Activated CD4-positive, alpha-beta T cell treated with anti-CD3 and anti-CD28 coated beads, Interleukin-2, amount 10 ng/mL, durations not matched to agents 24 days and 14 days (primary cell): ENCODE measurements at places on chromosomes 2 and 18. TPM values are rescaled to one million over a fixed set of nuclear protein-coding genes. Genes with fewer than 3 reads are reported as not detected.

The LRRC30 gene
- total RNA-seq, result not detected in 2 replicates

The RGPD4 gene
- not detected in 2 replicates for total RNA-seq

The GRHL1 gene
- total RNA-seq, result 1.2 and 2.1 TPM in 2 replicates

The HJURP gene
- total RNA-seq, result 41.5 and 45.6 TPM in 2 replicates

The ITGAV gene
- total RNA-seq, result 6.9 and 8.1 TPM in 2 replicates

The EHD3 gene
- total RNA-seq, result 1.3 and 1.5 TPM in 2 replicates

The VWA3B gene
- not detected in 2 replicates for total RNA-seq

The KIAA2012 gene
- total RNA-seq, result not detected in 2 replicates

The RPRM gene
- not detected in 2 replicates for total RNA-seq

The MEP1B gene
- not detected in 2 replicates for total RNA-seq

The NDUFB3 gene
- 112 and 113 TPM in 2 replicates for total RNA-seq

The CRYGD gene
- total RNA-seq, result not detected in 2 replicates

The ZRANB3 gene
- 6.8 and 9.2 TPM in 2 replicates for total RNA-seq

The LINC00305 gene
- total RNA-seq, result not detected in 2 replicates

The UGT1A3 gene
- not detected in 2 replicates for total RNA-seq

The IL36RN gene
- not detected in 2 replicates for total RNA-seq

The DOK6 gene
- not detected in 2 replicates for total RNA-seq

DNA sequence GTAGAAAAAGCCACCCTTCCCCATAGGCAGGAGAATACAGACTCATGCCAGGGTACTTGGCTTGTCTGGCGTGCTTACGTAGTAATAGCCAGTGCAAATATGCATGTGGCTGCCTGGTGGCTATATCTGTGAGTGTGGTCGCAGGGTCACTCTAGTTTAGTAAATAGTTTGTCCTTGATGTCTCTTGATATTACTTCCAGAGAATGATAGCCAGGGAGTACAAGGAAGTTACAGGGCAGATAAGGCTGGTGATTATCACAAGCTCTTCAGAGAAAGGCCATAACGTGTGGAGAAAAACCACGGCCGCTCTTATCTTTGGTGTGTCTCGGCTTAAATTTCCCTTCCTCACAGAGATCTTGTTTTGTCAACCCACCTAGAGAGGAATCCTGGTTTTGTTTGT, 54.3 kb upstream of the SLC39A10 start:
- DNase-seq, result no peak

- peak; percentile 76 for DNase-seq
Measured at GRCh38 chr18:48814490-48815178, 136.1 kb downstream of the SMAD7 start.

DNA sequence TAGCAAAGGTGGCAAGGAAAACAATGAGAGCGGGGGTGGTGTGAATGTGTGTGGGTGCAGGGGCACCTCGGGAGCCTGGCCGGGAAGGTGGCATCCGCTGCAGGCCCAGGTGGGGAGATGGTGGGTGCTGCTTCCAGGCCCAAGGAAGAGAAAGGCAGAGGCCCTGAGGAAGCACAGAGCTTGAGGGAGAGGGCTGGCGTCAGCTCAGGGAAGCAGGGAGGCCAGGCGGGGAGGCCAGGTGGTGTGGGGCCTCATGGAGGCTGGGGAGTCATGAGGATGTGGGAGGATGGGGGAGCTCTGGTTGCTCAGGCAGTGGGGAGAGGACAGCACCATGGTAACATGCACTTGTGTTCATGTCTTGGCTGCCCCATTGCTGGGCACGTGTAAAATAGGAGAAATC, 43.3 kb downstream of the AGAP1 start:
- DNase-seq, result no peak

DNA sequence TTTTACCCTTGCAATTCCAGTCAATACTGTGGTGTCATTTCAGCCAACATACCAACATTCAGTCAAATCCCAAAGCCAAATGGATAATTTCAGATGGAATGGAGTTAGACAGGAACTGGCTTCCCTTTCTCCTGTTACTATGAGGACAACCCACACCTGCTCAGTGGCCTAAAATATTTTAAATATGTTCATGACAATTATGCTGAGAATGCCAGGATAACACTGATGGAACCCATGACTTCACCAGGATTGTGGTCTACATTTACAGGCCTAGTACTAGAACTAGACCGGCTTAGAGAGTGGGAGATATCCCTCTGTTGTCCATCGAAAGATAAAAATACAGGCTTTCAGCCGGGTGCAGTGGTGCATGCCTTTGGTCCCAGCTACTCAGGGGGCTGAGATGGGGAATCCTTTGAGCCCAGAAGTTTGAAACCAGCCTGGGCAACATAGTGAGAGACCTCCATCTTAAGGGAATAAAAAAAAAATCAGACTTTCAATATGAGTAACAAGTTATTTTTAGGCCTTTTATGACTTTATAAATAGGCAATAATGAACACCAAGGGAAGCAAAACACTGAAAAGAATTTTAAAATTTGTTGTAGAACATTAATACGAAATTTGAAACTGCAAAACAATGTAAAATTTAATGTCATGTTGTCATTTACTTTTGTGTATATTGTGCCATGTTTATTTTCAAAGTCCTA, 14.2 kb downstream of the GPATCH11 start:
- no peak for DNase-seq

- DNase-seq, result no peak
Measured at GRCh38 chr18:24875777-24876176, 415.3 kb downstream of the HRH4 start.

- DNase-seq, result no peak
Measured at GRCh38 chr2:62393293-62393692, 112.7 kb downstream of the TMEM17 start.

- peak; percentile 34 for DNase-seq
Measured at GRCh38 chr2:229282758-229283546, 11.9 kb upstream of the PID1 start.

DNA sequence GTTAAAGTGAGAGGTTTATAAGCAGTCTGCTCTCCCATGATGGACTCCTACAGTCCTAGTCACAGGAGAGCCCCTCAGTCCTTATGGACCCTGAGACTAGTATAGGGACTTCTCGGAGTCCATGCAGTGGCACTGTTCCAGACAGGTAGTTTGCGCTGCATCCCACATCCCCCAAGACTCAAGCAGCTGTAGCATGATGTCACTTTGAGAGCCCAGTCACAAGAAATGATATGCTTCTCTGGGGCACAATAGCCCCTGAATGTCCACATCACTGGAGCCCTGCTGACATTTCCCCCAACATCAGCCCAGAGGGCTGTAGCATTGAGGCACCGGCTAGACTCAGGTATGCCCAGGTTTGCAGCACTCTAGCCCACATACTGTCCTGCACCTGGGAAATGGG, 220.1 kb downstream of the OTX1 start:
- DNase-seq, result no peak

DNA sequence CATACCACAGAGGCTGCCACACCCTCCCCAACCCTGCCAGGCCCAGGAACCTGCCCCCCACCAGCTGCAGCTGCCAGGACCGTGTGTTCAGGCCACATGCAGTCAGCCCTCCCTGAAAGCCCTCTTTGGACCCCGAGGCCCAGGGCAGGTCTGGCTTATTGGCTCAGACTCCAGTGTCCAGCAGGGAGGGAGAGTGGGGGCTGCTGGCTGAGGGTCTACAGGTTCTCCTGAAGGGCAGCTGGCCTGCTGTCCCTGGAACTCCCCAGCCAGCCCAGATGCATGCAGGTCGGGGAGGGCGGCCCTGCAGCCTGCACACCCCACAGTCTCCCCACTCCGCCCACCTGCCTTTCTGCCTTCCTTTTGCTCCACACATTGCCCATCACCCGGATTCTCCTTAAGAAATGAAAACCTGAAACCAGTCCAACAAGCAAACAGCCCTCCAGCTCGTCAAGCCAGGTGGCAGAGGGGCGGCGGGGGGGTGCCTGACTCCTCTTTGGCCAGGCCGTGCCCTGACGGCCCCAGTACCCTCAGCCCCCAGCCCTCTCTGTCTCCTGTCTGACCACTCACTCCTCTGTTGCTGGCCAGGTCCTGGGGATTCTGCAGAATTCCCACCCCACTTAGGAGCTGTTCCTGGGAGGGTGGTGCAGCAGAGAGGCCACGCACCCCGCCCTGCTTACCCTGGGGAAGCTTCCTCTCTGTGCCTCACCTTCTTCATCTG, 18.0 kb downstream of the GPR35 start:
- DNase-seq, result no peak

- peak; percentile 58 for DNase-seq
Measured at GRCh38 chr18:7567474-7568425, 634 bp downstream of the PTPRM start.

DNA sequence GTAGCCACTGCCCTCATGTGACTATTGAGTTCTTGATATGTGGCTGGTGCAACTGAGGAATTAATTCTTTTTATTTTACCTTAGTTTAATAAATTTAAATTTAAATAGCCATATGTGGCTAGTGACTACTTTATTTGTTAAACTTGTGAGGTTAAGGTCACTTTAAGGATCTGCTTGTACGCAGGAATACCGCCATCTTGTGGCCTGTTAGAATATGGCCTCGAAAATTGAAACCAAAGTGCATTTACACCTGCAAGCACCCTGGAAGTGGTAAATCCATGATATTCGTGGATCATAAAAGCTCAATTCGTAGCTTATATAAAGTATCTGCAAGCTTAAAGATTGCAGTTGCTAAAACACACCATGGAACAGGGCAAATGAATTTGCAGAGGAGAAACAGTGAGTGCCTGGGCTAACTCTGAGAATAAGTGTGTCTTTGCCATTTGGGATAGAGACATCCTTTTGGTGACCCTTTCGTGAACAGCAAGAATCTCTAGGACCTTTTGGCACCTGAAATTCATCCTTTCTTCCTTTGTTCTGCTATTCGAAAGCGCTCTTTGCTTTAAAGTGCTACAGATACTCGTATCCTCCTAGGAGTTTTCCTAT, 59.9 kb upstream of the REG3A start:
- peak; percentile 74 for DNase-seq

- no peak for DNase-seq
Measured at GRCh38 chr2:205564346-205565141, 117.8 kb upstream of the NRP2 start.

- no peak for DNase-seq
Measured at GRCh38 chr2:85436836-85437487, 18.4 kb downstream of the SH2D6 start.

GRCh38 chr2:127563458-127564428, 28.3 kb downstream of the MYO7B start:
- peak; percentile 84 for DNase-seq

GRCh38 chr2:112666761-112667122, 21.0 kb downstream of the SLC20A1 start:
- DNase-seq, result no peak

- no peak for DNase-seq
Measured at GRCh38 chr2:160584972-160585494, 91.4 kb upstream of the RBMS1 start.

- DNase-seq, result no peak
Measured at GRCh38 chr2:31258351-31258750, 24.4 kb downstream of the EHD3 start.

DNA sequence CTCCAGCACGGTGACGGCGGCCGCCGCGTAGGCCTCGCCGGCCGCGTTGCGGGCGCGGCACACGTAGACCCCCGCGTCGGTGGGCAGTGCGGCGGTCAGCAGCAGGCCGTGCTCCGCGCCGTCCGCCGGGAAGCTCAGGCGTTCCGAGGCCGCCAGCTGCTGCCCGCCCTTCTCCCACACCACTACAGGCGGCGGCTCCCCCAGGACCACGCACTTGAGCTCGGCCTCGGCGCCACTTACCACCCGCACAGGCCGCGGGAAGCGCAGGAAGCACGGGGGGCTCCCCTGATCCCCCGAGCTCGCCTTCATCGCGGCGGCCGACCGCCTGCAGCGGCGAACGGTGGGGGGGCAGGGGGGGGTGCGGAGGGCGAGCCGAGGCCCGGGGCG, 422 bp downstream of the OBSL1 start:
- DNase-seq, result no peak

DNA sequence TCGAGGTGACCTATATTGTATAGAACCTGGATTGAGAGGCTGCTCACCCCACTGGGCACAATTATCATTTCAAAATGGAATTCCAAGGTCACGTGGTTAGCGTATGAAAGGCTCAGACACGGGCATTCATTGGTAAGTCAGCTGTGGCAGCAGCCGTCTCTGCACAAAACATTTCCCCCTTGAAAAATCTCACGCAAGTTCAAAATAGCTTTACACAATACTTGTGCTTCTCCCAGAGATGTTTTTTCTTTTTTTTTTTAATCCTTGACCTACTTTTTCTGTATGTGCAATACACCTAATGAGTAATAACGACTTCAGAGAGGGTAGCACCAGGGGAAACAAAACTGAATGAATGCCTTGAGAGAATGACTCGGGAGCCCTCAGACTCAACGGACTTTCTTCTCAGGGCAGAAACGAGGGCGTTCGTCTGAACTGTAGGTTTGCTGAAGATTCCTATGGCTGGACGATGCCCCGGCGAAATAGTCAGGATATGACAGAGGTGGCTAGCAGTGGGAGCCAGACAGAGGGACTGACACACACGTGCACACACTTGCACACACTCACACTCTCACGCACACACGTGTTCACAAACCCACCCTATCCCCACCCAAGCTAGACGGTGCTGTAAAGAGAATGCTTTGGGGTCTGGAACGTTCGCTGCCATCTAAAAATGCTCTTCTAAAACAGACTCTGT, 77.8 kb downstream of the PDCL3 start:
- no peak for DNase-seq

DNA sequence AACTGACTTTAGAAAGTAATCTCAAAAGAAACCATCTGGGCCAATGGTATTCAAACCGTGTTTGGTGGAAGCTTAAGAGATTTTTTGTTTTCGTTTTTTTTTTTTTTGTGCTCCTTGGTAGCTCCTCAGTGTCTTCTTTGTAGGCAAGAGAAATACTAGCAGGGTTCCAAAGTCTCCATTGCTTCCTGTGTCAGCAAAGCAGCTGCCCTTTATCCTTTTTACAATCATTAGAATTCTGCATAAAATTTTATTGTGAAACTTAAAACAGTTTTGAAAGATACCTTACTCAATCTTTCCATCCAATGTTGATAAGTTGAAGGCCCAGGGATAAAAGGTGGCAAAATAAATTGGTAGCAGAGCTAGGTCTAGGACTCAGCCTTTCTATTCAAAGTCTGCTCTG, 479 bp downstream of the IL1F10 start:
- DNase-seq, result no peak

DNA sequence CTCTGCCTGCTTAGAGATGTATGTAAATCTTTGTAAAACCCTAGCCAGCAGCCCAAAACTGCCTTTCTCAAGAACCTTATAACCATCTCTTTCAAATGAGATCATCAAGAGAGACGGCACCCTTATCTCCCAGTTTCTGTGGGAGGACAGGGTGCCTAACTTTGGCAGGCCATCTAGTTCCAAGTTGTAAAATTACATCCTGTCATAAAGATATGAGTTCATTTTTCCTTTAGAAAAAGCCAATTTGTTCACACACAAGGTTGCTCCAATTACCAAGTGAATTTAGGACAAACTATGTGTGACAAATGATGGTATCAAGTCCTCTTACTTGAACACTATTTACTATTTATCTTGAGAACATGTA, 65.3 kb downstream of the MEMO1 start:
- no peak for DNase-seq

DNA sequence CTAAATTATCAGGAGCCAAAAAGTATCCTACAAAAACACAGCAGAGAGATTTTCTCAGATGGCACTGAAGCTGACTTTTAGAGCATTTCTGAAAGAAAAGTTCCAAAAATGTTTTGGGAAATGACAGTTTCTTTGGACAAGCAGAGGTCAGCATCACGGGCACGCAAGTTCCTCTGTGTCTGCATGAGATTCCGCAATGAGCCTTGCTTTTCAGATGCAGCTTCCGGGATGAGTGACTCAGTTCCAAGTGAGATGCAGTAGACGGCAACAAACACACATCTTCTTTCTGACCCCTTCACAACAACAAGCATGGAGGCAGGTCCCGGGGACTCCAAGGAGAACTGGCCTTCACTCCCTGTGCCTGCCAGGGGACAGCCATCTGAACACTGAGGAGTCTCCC, 76.6 kb downstream of the EIPR1 start:
- DNase-seq, result no peak
